ENCODE measurements at places on chromosomes 4 and X.

GRCh38 chrX:17170973-17171372, 204.0 kb upstream of the NHS start:
- no peak for DNase-seq

DNA sequence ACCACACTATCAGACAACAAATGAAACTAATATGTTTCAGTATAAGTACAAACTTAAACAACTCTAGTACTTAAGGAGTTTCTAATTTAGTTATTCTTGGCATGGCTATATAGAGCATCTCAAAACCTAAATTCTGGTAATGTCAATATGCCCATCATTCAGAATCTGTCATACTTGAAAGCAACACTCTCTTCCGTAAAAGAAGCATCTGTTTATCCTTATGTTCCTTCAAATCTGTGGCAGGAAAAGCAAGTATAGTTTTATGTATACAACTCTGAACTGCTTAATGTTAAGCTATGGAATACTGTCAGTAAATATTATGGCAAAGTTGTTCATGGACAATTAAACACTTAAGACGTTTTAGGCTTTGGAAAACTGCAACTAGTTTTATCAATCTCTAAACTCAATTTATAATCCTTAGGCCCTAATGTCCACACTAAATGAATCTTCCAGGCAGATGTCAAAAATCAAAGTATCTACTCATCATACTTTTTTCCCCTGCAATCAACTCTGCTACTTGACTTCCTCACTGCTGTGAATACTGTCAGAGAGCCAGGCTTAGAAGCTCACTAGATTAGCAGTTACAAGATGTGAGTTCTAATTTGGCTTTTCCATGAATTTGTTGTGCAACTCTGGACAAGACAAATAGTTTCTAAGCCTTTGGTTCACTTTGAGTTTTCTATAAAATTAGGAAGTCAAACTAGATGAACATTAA, 109.4 kb downstream of the SCLT1 start:
- no peak for DNase-seq

GRCh38 chr4:185470501-185471195, 885 bp downstream of the CCDC110 start:
- no peak for DNase-seq

GRCh38 chr4:158538176-158538575, 16.5 kb downstream of the RXFP1 start:
- DNase-seq = no peak

DNA sequence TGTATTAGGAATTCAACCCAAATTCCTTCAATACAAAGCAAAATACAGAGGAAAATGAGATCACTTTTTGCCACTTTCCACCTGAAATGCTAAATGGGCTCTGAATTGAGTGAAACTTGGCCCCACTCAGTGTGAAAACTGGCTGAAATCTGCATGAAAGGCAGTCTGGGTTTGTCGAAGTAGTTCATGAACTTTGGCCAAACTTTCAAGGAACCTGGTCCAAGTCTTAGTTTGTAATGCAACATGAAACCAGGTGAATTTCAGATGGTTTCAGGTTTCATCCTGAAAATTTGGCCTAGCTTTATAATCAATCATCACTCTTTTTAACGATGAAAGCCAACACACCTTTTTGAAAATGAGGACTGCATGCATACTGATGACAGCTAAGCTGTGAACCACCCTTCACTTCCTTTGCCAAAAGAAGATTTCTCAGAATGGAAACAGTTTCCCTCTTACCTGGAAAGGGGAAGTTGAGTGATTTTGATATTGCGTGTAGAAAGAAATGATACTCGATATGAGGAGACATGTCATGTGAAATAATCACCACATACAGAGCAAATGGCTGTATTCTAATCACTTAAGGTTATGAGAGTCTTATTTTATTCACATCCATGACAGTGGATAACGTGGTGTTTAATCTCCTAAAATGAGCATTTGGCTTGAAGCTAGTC, 209.9 kb upstream of the ETNPPL start:
- DNase-seq = no peak

DNA sequence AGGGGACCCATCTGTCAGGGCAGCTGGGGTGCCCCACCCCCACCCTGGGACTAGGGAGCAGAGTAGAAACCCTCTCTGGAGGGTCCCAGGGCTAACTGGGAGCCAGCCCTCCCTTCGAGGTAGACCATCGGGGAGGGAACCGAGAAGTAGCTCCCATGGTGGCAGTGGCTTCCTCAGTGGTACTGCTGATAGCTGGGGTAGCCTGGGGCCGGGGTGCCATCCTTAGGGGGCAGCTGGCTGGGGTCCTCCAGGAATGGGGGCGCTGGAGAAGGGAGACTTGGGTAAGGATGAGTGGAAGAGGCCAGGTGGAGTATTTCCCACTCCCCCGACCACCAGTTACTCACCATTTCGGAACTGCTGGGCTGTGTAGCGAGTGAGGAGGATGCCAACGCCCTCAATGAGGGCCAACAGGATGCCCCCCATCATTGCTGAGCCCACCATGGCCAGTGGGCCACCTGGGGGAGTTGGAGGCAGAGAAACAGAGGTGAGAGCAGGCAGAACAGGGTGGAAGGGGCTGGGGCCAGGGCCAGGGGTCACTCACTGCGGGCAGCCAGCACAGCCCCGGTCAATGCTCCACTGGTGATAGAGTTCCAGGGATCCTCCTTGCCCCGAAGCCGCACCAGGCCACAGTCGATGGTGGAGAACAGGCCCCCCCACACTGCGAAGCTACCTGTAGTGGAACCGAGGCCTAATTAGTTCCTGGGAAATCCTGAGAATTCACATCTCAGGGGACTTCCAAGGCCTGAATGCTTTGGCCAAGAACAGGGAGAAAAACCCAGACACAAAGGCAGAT, 3.8 kb downstream of the TIMM17B start:
- no peak for DNase-seq

GRCh38 chr4:165905405-165906027, 32.5 kb downstream of the TLL1 start:
- no peak for DNase-seq

DNA sequence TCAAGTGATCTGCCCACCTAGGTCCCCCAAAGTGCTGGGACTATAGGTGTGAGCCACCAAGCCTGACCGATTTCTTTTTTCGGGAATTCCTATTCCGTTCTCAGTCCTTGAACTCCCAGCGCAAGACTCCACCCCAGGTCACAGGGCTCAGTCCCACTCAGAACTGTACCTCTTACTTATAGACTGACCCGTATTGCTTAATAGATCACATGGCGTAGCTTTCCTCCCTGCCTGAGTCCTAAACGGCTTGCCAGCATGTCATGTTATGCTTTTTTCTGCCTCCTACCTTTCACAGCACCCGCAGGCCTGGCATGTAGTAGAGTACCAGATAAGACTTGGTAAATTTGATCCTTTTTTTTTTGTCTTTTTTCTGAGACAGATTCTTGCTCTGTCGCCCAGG, 22.4 kb downstream of the SAT1 start:
- no peak for DNase-seq
